Activated CD4-positive, alpha-beta memory T cell treated with anti-CD3 and anti-CD28 coated beads, Interleukin-2, amount 10 ng/mL, durations not matched to agents 7 days and 5 days (primary cell): ENCODE measurements at places on chromosomes 5 and 9. TPM values are rescaled to one million over a fixed set of nuclear protein-coding genes. Genes with fewer than 3 reads are reported as not detected.

GDA gene
- total RNA-seq: not detected

GPR150 gene
- 1.7 TPM for total RNA-seq

GRCh38 chr9:31146485-31147166, 1237.8 kb upstream of the ACO1 start:
- no peak for DNase-seq

GRCh38 chr9:7093040-7093439, 335.3 kb downstream of the KDM4C start:
- DNase-seq: no peak

GRCh38 chr9:126348911-126349550, 22.4 kb downstream of the MVB12B start:
- DNase-seq: no peak
